ENCODE measurements at places on chromosomes 4 and X. TPM values are rescaled to one million over a fixed set of nuclear protein-coding genes. Genes with fewer than 3 reads are reported as not detected.

The ZBTB49 gene
- polyA plus RNA-seq: 10.5 TPM

DNA sequence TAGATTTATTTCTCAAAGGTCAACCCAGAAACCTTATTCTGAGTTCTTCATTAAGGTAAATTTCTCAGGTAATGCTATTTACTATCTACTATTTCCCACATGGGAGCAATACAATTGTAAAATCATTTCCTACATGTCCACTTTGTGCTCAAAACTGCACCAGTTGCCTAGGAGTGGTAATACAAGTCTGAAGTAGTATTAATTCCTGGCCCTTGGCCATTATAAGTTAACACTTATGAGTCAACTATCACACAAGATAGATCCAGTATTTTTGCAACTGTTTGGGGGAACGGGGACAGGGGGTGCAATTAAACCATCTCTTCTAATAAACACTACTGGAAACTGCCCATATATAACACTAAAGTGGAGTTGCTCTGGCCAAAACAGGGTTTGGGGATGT is 48.9 kb downstream of the ACSL4 start:
- no peak for DNase-seq

DNA sequence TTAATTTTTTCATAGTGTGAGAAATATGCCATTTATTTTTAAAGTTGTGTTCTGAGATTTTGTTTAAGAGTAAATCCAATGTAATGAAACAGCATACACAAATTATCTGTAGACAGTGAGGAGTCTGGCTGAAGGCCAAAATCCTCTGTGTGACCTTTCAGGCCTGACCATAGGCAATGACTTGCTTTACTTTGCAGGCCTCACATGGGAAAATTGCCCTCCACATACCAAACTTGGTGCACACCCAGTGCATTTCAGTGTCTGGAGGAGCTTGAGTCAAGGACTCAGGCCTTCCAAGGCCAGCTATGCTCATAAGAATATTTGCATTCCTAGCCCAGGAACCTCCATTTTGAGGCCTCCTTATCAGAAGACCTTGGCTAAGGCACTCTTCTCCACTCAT is 430.1 kb downstream of the GABRG1 start:
- DNase-seq: no peak

DNA sequence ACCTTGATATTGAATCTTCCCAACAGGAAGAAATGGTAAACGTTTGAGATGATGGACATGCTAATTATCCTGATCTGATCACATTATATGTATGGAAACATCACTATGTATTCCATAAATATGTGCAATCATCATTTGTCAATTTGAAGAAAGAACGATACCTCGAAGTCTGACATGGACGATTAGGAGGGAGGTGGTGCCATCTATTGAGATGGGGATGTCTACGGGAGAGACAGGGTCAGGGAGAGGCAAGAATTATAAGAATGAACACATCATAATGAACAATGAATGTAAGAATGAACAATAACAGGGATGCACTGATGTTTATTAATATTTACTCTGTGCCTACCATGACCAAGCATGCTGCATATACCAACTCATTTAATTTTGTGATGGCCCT is 93.7 kb upstream of the SOD3 start:
- DNase-seq: no peak

The UGT2A3 gene
- polyA plus RNA-seq: 78.3 TPM

DNA sequence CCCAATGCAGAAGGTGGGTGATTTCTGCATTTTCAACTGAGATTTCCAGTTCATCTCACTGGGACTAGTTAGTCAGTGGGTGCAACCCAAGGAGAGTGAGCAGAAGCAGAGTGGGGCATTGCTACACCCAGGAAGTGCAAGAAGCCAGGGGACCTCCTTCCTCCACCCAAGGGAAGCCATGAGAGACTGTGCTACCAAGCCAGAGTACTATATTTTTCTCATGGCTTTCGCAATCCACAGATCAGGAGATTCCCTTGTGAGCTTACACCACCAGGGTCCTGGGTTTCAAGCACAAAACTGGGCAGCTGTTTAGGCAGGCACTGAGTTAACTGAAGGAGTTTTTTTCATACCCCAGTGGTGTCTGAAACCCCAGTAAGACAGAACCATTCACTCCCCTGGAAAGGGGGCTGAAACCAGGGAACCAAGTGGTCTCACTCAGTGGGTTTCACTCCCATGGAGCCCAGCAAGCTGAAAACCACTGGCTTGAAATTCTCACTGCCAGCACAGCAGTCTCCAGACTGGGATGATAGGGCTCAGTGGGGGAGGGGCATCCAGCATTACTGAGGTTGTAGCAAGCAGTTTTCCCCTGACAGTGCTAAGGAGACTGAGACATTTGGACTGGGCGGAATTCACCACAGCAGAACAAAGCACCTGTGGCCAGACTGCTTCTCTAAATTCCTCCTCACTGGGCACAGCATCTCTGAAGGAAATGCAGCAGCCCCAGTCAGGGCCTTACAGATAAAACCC is 903.4 kb downstream of the TECRL start:
- DNase-seq: no peak

- no peak for DNase-seq
These were observed 211.9 kb downstream of the PTTG2 start for GRCh38 chr4:38172078-38172477.

The TRPC5OS gene
- polyA plus RNA-seq: 0.17 TPM

The BEX3 gene
- polyA plus RNA-seq: 475 TPM

DNA sequence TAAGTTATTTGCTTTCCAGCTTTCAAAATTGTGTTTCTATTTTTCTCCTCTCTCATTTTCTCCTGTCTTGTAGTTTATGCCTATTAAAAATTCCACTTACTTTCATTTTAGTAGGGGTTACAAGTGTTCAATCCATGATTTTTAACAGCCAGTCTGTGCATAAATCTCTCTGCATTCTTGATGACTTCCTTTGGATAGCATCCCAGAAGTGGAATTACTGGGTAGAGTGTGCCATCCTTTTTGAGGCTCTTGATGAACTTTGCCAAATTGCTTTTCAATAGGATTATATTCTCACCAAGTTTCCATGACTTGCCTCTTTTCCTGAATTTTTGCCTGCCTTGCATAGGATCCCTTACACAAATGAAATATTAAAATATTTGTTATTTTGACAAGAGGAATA is 58.5 kb downstream of the DIPK2B start:
- no peak for DNase-seq

- no peak for DNase-seq
These were observed 46.9 kb downstream of the ANTXR2 start for GRCh38 chr4:80026100-80026499.

GRCh38 chr4:153034681-153035080 is 98.6 kb downstream of the FHDC1 start:
- no peak for DNase-seq

GRCh38 chr4:17182888-17183287 is 284.4 kb upstream of the LDB2 start:
- no peak for DNase-seq

GRCh38 chr4:24895461-24895860 is 17.4 kb downstream of the CCDC149 start:
- no peak for DNase-seq

GRCh38 chrX:7514871-7515599 is 327.9 kb upstream of the VCX start:
- no peak for DNase-seq

The RHOXF2B gene
- polyA plus RNA-seq: not detected

DNA sequence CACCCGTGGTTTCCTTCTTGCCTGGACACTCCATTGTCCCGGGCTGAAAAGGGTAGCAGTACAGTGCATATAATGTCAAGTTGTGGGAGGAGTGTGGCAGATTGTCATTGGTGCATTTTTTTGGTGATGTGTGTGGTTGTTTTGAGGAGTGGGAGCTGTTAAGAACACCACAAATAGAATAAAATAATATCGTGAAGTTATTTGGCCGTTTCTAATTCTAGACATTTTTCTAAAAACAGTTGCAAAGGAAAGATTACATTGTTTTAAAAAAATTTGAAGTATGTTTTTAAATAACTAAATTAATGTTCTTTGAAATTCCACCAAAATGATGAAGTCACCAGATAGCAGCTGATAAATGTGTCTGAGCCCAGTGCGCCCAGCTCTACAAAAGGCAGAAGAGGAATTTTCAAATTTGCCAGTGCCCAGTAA is 1.3 kb downstream of the PKD2 start:
- DNase-seq: no peak

GRCh38 chr4:31307029-31307428 is 586.9 kb downstream of the PCDH7 start:
- no peak for DNase-seq

- DNase-seq: peak; percentile 4
These were observed 7.1 kb downstream of the TASL start for GRCh38 chrX:30570505-30570904.

DNA sequence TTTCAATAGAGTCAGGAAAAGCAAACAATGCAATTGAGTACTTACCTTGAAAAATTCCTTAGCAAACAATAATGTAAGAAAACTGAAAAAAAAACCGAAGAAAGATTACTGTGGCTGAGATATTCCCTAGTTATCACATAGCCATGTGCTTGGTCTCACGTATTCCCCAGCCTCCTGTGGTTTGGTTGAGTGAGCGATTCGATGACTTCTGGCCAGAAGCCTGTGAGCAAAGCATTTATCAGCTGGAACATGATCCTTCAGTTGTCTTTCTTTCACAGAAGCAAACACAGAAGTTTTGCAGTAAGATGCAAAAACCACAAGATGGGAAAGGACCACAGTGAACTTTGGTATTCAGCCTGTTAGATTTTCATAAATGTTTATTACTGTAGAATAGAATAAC is 1754.3 kb upstream of the AGA start:
- no peak for DNase-seq

GRCh38 chr4:87019898-87020297 is 85.1 kb downstream of the AFF1 start:
- DNase-seq: no peak

GRCh38 chrX:135015523-135016245 is 6.7 kb downstream of the RTL8B start:
- no peak for DNase-seq

- no peak for DNase-seq
These were observed 221.5 kb upstream of the FAM241A start for GRCh38 chr4:111923786-111924185.

The FATE1 gene
- polyA plus RNA-seq: not detected

- no peak for DNase-seq
These were observed 61.1 kb upstream of the KLHL13 start for GRCh38 chrX:118177708-118178107.

DNA sequence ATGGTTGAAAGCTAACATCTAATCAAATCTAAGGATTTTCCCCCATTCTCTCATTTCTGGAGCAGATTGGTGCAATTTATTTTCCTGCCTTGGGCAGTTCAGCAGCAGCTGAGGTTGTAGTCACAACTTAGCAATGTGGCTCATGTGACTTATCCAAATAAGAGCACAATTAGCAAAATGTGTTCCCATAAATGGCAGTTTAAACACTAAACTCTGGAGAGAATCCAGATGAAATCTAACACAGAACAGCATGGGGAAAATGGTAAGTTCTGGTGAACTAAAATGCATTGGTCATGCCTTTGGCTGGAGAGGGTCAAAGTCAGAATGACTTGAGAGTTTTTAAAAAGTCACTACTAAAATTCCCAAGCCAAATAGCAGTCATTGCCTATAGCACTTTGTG is 422.6 kb upstream of the DIPK2B start:
- peak; percentile 10 for DNase-seq

- DNase-seq: no peak
These were observed 125.9 kb upstream of the TBL1X start for GRCh38 chrX:9338986-9339385.

GRCh38 chr4:103375278-103375677 is 177.1 kb upstream of the CENPE start:
- DNase-seq: no peak

GRCh38 chr4:81040012-81040659 is 9.6 kb downstream of the BMP3 start:
- DNase-seq: peak; percentile 44

The GUCY1B1 gene
- 66.3 TPM for polyA plus RNA-seq

- peak; percentile 64 for DNase-seq
These were observed 38.5 kb upstream of the FGFBP2 start for GRCh38 chr4:16001484-16001858.

GRCh38 chrX:40746521-40746920 is 11.2 kb upstream of the MED14 start:
- no peak for DNase-seq
